ENCODE measurements at places on chromosomes 5 and 9.
A peak's percentile ranks its signal among the peaks of the same experiment; 100 is the strongest.

- peak; percentile 59 for DNase-seq
Observed at GRCh38 chr5:172714491-172715420, 56.2 kb downstream of the DUSP1 start.

DNA sequence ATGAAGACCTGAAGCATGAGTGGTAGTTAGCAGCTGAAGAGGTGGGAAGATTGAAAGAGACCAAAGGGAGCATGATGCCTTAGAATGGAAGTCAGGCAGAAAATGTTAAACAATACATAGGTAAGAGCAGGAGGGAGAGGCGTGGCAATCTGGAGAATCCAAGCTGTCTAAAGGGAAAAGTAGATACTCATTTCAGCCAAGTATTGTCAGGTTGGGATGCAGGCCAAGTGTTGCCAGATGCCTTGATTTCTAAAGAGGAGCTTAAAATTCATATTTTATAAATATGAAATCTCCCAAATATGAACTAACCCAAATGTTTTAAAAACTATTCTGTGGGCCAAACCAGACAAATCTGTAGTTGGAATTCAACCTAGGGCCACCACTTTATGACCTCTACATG is 4.2 kb downstream of the PAM start:
- no peak for DNase-seq

DNA sequence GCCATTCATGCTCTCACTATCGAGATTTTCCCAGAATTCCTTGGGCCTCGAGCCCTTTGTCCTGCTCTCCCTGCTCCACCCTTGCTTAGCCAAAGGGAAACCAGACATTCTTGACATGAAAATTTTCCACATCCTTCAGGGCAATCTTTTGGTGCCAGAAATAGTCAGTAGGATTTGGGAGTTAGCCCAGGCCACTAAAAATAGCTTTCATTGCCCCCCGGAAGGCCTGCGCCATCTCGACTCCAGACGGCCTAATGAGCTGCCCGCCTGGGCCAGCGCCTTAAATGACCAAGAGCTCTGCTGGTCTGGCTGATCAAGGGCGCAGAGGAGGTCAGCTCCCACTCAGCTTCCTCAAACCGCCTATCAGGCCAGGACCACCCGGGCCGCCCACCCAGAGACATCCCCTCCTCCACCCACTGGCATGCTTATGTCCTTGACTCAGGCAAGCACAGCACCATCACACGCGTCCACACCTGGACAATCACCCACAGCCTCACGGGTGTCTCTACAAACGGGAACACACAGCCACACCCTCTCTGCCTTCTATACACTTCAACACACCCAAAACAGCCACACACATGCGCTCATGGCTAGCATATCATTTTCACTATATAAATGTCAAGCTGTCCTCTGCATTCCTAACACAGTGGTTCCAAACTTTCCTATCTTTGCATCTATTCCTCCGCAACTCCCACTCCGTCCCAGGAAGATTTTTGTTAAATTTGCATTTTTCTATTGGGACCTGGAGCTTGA is 20.9 kb downstream of the DUSP1 start:
- DNase-seq, result no peak

DNA sequence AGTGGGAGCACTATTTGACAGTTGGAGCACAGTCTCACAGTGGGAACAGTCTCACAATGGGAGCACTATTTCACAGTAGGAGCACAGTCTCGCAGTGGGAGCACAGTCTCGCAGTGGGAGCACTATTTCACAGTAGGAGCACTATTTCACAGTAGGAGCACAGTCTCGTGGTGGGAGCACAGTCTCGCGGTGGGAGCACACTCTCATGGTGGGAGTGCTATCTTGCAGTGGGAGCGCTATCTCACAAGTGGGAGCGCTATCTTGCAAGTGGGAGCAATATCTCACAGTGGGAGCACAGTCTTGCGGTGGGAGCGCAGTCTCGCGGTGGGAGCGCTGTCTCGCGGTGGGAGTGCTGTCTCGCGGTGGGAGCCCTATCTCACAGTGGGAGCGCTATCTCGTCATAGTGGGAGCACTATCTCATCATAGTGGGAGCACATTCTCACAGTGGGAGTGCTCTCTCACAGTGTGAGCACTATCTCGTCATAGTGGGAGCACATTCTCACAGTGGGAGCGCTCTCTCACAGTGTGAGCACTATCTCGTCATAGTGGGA is 56.1 kb downstream of the MED10 start:
- DNase-seq, result no peak

- no peak for DNase-seq
Observed at GRCh38 chr5:34957857-34958690, 28.7 kb downstream of the DNAJC21 start.

DNA sequence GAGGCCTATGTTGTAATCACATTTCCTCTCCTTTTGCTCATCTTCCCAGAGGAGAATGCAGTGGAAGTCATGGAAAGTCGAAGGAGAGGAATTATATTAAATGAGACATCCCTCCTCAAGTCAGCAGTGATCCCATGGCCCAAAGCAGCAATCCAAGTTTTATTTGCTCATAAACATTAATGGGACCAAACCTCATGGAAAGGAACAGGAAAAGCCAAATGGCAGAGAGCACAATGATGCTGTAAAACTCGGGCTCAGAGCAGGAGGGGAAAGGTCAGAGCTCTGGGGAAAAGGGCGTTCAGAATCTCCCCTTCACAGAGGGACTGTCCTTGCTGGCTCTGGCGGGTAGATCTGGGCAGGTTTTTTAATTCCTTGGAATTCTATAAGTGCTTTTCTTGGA is 175.8 kb downstream of the C5orf15 start:
- no peak for DNase-seq

DNA sequence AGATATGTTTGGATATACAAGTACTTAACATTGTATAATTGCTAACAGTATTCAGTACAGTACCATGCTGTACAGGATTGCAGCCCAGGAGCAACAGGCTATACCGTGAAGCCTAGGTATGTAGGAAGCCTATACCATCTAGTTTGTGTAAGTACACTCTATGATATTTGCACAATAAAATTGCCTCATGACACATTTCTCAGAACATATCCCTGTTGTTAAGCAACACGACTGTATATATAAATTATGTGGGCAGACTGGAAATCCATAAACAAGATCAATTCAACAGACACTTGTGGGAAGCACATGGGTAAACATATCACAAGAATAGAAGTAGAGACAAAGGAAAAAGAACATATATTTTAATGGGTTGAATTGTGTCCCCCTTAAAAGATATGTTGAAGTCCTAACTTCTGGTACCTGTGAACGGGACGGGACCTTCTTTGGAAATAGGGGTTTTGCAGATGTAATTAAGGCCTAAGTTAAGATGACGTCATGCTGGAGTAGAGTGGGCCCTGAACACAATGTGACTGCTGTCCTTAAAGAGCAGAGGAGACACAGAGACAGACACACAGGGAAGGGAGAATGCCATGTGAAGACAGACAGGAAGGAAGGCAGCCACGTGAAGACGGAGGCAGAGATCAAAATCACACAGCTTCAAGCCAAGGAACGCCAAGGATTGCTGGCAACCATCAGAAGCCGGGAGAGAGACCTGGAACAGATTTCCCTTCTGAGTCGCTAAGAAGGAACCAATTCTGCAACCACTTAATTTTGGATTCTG is 76.3 kb downstream of the SCAI start:
- no peak for DNase-seq

DNA sequence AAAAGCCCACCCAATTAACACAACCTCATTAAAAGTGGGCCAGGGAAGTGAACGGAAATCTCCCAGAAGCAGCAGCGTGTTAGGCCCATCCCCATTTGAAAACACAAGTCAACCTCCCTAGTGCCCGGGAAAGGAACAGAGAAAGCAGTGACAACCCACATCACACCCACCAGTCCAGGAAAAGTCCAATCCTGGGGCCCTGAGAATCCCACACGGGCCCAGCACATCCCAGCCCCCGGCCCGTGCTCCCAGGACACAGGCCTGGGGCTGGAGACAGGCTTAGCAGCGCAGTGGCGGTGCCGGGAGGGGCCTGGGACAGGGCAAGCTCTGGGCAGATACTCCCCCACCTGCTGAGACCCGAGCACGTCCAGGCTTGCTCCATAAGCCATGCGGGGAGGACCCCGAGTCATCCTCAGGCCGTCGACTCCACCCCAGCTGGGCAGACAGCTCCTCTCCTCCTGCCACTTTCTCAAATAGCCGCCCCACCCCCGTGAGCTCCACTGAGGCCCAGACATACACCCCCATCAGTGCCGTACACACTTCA is 101.0 kb downstream of the KCNT1 start:
- no peak for DNase-seq

DNA sequence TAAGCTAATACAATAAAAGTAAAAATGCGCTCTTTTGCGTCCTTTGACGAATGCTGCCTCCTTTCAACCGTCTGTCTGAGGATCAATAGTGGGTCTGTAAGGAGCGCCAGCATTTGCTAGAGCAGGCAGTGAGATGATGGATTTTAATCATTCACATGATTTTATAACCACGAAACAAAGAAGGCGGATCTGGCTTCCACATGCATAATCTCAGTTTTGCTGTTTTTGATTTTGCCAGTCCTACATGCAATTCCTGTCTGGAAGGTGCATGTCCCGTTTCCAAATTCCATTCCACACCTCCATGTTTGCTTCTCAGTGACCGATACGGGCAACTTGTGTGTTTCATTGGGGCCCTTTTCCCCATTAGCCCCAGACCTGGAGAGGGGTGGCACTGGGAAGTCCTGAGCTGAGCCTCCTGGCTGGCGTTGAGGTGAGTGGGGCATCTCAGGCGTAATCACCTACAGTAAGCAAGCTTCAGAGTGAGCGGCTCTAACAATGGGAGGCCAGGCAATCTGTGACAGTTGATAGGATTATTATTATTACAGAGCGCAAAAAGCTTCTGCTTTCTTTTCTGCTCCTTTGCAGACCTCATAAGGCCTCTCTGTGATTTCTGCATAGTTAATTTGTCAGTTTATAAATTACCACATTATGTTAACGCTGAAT is 405.4 kb downstream of the ZSWIM6 start:
- DNase-seq, result no peak

DNA sequence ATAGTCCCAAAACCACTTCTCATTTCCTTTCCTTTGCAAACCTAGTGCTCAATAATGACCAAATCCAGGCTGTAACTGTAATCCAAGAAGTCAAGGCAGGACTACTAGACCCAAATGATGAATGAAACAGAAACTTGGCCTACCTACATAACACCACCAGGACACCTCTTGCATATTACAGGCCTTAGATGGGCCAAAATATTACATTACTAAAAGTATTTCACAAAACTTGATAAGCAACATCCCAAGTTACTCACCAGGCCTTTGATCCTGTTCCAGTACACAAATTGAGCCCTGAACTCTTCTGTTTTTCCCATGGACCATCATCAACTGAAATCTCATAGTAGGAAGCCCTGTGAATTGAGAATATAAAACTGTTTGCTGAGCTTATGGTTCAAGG is 34.8 kb downstream of the NADK2 start:
- no peak for DNase-seq

DNA sequence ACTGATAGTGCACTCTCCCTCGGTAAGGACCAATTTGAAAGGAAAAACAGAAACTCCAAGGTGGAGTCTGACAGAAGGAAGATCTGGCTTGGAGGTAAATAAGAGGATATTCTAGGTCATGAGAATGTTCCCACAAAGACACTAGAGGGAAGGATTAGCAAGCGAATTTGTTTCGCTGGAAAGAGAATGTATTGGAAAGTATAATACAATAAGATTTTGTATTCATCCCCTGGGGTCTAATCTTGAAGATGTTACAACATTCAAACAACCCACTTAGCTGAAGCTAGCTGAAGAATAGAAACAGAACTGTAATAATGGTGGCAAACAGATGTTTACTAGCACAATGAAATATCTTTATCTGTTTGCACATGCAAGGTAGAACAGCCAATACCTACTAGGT is 158.7 kb downstream of the GNAQ start:
- no peak for DNase-seq

DNA sequence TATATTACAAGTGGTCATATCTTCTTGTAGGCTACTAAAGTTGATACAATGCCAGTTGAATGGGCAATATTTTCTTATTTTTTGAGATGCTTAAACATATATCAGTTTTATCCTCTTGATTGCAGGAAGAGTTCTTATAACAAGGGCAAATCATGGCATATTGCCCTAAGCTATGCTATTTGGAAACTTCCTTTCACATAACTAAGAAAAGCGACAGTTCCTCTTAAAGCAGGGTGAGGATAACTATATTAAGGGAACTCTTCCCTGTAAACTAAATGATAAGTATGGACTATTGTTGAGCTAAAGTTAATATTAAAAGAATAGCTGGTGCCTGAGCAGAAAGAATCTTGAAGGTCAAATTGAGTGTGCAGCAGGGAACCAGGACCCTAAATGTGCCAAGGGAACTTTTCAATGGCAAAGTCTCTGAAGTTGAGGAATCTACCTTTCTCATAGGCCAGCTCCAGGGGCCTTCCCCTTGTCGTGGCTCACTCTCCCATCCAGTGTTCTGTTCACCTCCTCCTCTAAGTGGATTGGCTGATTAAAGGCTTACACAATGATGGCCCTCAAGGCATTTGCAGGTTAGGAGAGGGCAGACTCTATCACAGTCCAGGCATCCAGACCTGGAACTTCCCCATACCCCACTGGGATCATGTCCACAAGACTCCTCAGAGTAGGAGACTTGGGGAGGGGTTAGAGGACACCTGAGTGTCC is 26.8 kb downstream of the FYB1 start:
- no peak for DNase-seq

GRCh38 chr5:40780858-40781257 is 17.3 kb downstream of the PRKAA1 start:
- no peak for DNase-seq

- no peak for DNase-seq
Observed at GRCh38 chr5:138743484-138743883, 9.7 kb upstream of the CTNNA1 start.

DNA sequence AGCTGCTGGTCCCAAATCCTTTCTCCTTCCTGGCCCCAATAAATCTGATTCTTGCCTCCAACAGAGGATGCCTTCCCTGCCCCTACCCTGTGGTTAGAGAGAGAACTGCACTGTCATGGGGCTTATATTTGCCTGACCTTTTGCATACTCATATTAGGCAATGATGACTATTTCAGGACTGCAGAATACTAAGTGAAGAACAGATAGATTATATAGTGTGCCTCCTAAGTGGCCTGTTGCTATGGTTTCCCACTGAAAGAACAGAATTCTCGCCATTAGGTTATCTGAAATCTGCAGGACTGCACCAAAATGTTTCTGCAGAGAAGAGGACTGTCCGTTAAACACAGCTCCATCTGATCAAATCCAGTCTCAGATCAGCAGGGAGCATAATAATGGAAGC is 87.3 kb upstream of the CCNG1 start:
- no peak for DNase-seq

DNA sequence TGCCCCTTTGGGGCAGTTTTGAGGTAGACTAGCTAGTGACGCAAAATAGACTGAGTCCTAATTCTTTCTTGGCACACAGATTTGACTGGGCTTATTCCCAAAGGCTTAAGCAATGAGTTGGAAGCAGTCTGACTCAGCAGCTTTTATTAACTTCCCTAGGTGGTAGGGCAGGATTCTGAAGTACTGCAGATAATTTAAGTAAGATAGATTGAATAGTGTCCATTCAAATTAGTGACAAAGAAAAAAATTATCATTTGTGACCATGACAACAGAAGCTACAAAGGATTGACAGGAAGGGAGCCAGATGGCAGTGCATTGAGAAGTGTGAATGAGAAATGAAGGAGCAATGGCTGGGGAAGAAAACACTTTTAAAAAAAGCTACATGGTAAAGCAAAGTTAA is 649.4 kb downstream of the CDH9 start:
- DNase-seq, result no peak

All from CD4-positive, alpha-beta T cell treated with Interleukin-6 at 100 ng/mL for 8 hours (primary cell).